ENCODE measurements at places on chromosomes 5 and 9.

- DNase-seq: no peak
Observed at GRCh38 chr5:101163088-101163487, 260.0 kb upstream of the ST8SIA4 start.

DNA sequence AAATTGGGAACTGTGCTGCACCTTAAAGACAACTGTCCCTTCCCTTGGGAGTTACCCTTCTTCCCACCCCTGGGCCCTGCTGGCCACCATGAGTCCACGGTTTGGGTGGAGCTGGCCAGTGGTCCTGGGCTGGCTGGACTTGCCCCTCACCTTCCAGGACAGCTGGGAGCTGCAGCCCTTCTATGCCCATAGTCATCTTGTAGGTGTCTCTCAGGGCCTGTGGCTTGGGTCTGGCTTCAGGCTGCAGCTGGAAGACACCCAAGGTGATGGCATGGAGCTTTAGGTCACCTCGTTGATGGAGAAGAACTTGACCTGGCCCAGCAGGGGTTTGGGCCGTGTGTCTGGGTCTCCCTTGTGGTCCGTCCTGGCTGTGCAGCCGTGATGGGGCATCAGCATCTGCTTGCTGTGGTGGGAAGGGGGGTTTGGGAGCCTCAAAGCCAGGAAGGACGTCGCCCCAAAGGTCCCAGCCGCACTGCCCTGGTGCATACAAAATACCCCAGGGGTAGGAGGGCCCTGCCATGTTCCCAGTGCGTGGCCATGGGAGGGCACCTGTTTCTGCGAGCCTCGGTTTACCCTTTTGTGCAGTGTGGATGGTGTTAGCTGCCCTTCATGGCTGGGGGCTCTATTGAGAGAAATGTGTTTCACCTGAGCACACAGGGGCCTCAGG is 8.9 kb downstream of the WNK2 start:
- no peak for DNase-seq

- no peak for DNase-seq
Observed at GRCh38 chr5:57448751-57449150, 33.9 kb downstream of the ACTBL2 start.

DNA sequence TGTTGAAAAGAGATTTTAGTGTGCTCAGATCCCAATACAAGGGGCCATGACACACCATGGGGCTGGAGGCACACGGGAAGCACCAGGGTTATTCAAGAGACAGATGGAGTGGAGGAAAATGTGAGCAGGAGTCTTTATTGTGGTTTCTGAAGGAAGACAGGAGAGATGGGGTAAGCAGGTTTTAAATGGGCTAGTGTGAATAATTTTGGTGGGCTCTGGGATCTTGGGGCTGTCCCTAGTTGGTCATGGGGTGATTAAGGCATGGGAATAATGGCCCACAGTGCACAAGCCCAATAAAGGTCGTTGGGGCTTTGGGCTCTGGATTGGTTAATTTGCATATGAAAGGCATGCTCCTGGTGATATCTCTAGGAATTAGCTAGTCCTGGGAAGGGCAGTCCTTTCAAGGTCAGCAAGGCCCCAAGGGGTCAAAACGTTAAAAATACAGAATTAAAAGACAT is 3.6 kb upstream of the SCGB3A2 start:
- DNase-seq: no peak

Measured in effector memory CD8-positive, alpha-beta T cell (primary cell).